DMS153 (cell line): ENCODE measurements at places on chromosomes 1 and 21.
A peak's percentile ranks its signal among the peaks of the same experiment; 100 is the strongest.

DNA sequence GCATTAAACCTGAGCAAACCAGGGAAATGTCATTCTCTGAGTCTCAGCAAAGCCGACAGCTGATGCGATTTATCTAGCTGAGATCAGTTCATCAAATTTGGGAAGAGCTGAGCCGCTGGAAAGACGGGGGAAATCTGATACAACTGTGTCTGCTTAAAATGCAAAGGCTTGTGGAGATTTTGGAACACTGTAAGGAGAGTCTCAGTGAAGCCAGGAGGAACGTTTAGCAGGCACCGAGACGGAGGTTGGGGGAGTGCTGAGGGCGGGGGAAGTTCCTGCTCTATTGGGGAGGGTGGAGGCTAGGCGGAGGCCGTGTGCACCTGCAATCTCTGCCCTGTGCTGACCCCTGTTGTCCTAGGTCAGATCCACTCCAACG is 143.2 kb upstream of the CSF3R start:
- DNase-seq = no peak

DNA sequence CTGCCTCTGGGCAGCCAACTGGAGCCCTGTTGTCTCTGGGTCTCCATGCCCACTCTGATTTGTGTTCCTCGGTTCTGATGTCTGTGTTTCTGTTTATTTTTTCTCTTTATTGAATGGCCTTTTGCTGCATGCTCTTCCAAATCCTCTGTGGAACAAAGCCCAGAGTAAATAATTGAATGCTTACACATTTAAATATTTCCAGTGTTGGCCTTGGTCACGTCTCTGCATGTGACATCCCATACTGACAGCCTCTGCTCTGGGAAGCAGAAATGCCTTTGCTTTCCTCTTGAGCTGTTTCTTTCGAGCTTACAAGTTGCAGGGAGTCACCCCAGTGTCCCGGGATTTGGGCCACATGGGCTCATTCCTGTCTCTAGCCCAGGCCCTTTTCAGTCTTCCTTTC is 267.9 kb downstream of the PTPRU start:
- DNase-seq = peak; percentile 72

DNA sequence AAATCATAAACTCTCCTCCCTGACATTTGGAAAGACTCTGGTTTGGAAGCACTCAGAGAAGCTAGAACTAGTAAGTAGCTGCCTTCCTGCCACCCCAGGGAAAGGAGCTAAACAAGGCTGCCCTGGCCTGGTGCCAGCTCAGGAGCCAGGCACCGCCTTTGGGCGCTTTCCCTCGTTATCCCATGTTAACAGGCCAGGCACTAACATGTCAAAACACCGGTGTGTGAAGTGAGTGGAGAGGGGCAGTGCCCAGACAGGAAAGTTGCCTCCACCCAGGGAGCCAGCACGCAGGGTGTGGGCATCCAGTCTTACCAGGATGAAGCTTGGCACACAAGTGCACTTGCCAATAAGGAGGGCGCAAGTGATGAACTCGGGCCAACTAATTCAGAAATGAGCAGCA is 346.8 kb downstream of the RRAGC start:
- no peak for DNase-seq

DNA sequence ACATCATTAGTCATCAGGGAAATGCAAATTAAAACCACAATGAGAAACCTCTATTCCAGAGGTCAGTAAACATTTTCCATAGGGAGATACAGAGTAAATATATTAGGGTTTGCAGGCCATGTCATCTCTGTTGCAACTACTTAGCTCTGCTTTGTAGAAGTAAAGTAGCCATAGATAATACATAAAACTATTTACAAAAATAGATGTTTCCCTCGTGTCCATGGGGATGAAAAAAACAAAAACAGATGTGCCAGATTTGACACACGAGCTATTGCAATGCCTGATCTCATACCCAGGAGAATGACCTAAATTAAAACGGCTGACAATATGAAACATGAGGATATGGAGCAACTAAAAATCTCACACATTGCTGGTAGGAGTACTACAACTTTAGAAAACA is 17.3 kb downstream of the LTN1 start:
- DNase-seq = no peak

- DNase-seq = peak; percentile 84
Observed at GRCh38 chr21:38219049-38219628, 37.7 kb upstream of the KCNJ15 start.
